ENCODE measurements at places on chromosomes 5 and 9.

GRCh38 chr9:86459191-86459590, 105.0 kb upstream of the TUT7 start:
- no peak for DNase-seq

DNA sequence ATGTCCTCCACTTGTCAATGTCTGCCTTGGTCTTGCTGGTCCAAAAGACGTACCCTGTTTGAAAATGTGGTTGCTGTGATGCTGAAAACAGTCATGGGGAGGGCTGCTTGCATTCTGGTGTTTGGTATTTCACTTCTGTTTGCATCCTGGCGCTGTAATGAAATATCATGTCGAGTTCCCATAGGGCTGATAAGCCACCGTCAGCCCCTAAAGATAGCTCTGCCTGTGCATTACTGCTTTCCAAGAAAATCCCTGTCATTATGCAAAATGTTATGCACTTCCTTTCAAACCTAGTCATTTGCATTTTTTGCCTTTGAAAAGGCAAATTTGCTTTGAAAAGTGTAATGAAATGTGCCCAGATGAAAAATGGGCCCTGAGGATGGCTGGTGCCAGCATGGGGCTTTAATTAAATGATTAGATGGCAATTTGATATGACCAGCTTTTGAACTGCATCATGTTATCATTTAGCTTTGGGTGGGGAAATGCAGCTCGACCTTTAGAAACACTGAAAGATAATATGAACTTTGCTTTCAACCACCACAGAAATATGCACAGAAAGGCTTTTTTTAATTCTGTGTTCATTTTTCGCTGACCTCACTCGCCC, 374.4 kb upstream of the SGCD start:
- DNase-seq: no peak

- no peak for DNase-seq
These were observed 286.5 kb downstream of the MAST4 start for GRCh38 chr5:66882606-66883227.

DNA sequence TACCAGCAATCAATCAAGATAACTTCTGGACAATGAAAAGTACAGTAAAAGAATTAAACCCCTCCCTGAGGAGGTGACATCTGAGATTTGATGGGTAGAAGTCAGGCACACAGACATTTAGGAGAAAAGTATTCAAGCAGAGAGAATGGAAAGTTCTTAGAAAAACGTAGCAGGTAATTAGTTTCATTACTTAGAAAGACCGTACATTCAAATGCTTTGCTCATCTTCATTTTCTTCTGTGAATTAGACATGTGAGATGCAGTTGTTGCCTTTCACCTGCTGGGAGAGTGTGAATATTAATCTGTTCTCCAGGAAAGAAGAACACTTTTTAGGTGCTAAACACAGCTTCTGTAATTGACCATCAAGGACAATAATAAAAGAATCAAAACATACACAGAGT, 71.3 kb upstream of the PPP1R2B start:
- no peak for DNase-seq
